ENCODE measurements at places on chromosomes 12 and 14. TPM values are rescaled to one million over a fixed set of nuclear protein-coding genes. Genes with fewer than 3 reads are reported as not detected.

The DIO3 gene
- not detected for total RNA-seq

The GPR68 gene
- 0.90 TPM for total RNA-seq

The IL23A gene
- total RNA-seq, result not detected

The CNTN1 gene
- total RNA-seq, result not detected

The SIRT4 gene
- 1.8 TPM for total RNA-seq

The ARPC3 gene
- total RNA-seq, result 241 TPM

The TAS2R20 gene
- 2.3 TPM for total RNA-seq

The ACSM4 gene
- not detected for total RNA-seq

The P2RX7 gene
- 3.9 TPM for total RNA-seq

The NPFF gene
- total RNA-seq, result not detected

The PRR4 gene
- 0.51 TPM for total RNA-seq

The KLRB1 gene
- not detected for total RNA-seq

The ATG101 gene
- 58.3 TPM for total RNA-seq

The PXMP2 gene
- 18.7 TPM for total RNA-seq
